ENCODE measurements at places on chromosomes 5 and 9. TPM values are rescaled to one million over a fixed set of nuclear protein-coding genes. Genes with fewer than 3 reads are reported as not detected.

DNA sequence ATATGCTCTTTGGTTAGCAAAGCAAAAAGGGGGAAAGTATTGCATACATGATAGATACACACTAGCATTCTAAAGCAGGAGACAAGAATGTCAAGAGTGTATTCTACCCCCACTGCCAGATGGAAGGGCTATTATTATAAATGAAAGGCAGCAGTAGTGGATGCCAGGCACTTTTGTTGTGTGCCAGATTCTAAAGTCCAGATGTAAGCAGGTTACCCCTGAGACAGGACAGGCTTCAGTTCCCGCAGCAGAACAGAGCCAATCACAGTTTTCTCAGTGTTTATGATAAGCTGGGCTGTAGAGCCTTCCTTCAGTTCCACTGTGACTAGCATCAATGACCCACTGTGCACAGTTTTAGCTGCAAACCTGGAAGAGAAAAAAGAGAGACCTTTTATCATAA lies 226.6 kb upstream of the TBCA start:
- DNase-seq, result no peak

The PALM2AKAP2 gene
- 22.6 TPM for total RNA-seq

The SH3GL2 gene
- total RNA-seq, result not detected

The EGFL7 gene
- 5.2 TPM for total RNA-seq

GRCh38 chr9:36214571-36214970 lies 23.9 kb downstream of the CLTA start:
- DNase-seq, result no peak

GRCh38 chr9:21432672-21433425 lies 7.4 kb upstream of the IFNA1 start:
- DNase-seq, result no peak

- no peak for DNase-seq
Measured at GRCh38 chr5:123199527-123199926, 110.5 kb downstream of the PRDM6 start.

The SH3RF2 gene
- 1.4 TPM for total RNA-seq

GRCh38 chr5:126969548-126969947 lies 60.8 kb downstream of the MARCHF3 start:
- no peak for DNase-seq

DNA sequence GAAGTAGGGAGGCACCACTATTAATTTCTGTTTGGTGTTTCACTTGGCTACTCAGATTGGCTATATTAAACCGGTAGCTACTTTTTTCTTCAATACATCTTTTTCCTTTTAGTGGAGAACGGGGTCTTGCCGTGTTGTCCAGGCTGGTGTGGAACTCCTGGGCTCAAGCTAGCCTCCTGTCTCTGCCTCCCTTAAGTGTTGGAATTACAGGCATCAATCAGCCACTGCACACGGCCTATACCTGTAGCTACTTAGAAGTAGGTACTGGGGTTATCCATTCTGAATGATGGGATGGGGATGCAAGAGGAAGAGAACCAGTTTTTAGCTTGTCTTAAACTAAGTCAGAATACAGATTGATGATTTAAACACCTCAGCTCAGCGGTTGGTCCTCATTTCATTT lies 1.7 kb downstream of the UBE2D2 start:
- DNase-seq, result no peak

The GNG10 gene
- 68.8 TPM for total RNA-seq

- no peak for DNase-seq
Measured at GRCh38 chr9:129182625-129183494, 4.8 kb upstream of the IER5L start.

DNA sequence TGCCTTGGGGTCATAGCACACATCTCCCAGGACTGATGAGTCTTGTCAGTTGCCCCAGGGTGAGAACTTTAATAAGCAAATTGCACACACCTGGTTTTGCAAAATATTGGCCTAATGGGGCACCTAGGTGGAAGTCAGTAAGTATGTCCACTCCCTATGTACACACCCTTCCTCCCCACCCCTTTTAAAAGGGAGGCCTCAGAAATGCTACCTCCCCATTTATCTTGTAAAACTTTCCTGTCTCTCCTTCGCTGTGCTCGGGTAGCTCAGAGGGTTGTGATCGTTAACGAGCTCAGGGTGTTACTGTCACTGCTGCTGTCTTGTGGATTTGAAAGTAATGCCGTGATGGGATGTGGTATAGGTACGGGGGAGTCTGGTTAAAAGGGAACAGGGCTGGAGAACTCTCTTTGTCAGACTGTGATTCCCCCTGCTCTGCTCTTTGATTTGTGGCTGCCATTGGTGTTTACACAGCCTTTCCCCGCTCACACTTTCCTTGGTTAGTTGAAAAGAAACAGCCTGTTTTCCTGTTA lies 26.2 kb downstream of the ZNF462 start:
- DNase-seq, result no peak

DNA sequence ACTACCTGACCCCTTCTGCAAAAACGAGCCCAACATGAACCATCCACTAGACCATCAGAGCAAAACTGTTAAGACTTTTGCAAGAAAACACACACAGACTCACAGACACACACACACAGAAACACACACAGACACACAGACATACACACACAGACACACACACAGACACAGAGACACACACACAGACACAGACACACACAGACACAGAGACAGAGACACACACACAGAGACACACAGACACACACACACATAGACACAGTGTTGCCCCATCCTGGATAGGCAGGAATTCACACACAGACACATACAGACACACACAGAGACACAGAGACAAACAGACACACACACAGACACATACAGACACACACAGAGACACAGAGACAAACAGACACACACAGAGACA lies 52.5 kb downstream of the NACC2 start:
- no peak for DNase-seq

DNA sequence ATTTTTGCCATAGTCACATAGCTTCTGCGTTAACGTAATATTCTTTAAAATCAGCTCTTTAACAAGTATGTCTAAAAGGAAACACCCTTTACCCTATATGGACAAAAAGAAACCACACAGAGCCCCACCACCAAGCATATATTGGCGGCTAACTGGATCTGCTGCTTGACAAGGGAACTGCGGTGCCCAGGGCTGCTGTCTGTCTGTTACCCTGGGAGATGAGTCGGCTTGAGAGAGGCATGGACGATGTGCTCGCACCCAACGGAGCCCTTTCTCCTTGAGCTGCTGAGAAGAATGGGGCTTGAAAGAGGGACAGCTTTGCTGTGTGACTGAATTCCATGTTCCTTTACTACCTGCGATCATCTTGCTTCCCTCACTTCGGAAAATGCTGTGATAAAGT lies 158.6 kb upstream of the SHB start:
- no peak for DNase-seq

DNA sequence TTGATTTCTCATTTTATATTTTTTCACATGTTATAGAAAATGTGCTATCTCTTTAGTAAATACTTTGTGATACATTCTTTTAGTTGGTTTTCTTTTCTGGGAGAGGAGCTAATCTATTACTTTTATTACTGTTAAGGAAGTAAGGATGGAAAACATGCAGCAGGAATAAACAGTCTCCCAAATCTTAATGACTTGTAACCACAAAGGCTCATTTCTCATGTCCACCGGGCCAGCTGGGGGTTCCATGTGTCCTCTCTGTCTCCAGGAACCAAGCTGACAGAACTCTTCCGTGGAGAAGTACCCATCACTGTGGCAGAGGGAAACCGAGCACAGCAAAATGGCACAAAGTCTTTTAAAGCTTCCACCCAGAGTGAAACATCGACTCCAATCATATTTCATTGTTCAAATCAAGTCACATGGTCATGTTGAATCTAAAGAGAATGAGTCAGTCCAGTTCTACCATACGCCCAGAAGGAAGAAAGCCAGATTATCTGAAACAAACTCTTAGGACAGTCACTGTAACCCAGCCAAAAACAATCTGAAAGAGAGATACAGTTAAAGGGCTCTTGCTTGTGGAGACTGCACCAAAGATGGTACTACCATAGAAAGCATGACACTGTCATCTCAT lies 97.1 kb upstream of the CDH6 start:
- no peak for DNase-seq

The INSYN2B gene
- 14.1 TPM for total RNA-seq

The IFNA21 gene
- not detected for total RNA-seq

- peak; percentile 18 for DNase-seq
Measured at GRCh38 chr9:97788763-97789663, 64.0 kb upstream of the FOXE1 start.

The MAP1B gene
- total RNA-seq, result 209 TPM

GRCh38 chr9:97640325-97640724 lies 6.7 kb downstream of the NCBP1 start:
- no peak for DNase-seq

DNA sequence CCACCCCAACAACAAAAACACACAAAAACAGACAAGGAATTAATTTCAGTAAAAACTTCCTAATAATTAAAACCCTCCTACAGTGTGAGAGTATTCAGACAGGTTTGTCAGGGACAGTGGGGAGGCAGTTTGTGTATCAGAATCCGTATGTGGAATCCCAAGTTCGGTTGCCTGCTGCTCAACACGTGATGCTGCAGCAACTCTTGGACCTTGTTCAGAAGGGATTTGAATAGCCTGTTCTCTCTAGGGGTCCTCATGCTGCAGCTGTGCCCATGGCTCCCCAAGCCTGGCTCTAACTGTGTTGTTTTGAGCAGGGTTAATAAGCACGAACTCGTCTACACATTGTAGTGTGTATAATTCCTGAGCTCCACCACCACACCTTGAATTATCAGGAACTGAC lies 28.7 kb downstream of the TLE4 start:
- no peak for DNase-seq

- no peak for DNase-seq
Measured at GRCh38 chr5:134772461-134773125, 14.0 kb downstream of the DDX46 start.

GRCh38 chr9:99345942-99346341 lies 123.9 kb downstream of the SEC61B start:
- peak; percentile 76 for DNase-seq

GRCh38 chr5:176519810-176520720 lies 17.1 kb downstream of the RNF44 start:
- DNase-seq, result no peak

GRCh38 chr5:134502259-134502658 lies 23.2 kb upstream of the JADE2 start:
- DNase-seq, result no peak

DNA sequence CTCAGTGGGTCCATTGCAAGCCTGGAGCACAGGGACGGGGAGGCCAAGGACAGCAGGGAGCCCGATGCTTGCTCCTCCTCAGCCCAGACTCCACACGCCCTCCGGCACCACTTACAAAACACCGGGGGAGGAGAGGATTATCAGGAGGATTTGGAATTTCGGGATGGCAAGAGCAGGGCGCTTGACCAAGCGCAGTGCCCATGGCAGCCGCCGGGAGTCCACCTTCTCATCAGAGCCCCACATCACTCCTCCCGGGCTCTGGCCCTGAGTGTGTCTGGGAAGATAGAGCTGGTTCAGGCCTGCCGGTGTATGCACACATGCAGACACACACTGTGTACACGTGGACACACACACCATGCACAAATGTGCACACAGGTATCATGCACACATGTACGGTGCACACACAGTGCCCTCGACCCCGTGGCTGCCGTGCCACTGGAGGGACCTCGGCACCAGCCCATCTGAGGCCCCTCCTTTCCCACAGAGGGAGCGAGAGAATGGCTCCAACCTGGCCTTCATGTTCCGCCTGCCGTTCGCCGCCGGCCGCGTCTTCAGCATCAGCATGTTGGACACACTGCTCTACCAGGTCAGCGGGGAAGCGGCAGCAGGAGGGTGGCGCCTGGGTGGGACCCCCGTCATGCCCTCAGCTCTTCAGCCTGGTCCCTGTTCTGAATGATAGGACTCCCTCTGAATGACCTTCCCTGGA lies 81.7 kb downstream of the KCNT1 start:
- DNase-seq, result no peak

DNA sequence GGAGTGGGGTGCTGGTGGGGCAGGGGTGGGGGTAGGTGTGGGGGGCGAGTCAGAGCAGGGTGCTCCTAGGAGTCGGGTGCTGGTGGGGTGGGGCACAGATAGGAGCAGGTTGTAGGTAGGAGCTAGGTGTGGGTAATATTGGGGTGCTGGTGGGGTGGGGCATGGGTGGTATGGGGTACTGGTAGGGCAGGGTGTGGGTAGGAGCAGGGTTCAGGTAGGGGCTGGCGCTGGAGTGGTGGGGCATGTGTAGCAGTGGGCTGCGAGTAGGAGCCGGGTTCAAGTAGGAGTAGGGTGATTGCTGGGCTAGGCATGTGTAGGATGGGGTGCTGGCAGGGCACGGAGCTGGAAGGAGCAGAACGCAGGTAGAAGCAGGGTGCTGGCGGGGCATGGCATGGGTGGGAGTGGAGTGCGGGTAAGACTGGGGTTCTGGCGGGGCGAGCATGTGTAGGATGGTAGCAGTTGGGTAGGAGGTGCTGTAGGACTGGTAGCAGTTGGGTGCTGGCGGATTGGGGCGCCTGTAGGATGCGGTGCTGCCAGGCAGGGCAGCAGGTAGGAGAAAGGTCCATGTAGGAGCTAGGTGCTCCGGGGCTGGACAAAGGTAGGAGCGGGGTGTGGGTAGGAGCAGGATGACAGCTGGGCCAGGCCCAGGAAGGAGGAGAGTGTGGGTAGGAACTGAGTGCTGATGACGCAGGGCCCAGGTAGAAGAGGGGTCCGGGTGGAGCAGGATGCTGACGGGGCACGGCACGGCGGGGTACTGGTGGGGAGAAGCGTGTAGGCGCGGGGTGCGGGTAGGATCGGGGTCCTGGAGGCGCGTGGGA lies 105.5 kb upstream of the SIMC1 start:
- no peak for DNase-seq

DNA sequence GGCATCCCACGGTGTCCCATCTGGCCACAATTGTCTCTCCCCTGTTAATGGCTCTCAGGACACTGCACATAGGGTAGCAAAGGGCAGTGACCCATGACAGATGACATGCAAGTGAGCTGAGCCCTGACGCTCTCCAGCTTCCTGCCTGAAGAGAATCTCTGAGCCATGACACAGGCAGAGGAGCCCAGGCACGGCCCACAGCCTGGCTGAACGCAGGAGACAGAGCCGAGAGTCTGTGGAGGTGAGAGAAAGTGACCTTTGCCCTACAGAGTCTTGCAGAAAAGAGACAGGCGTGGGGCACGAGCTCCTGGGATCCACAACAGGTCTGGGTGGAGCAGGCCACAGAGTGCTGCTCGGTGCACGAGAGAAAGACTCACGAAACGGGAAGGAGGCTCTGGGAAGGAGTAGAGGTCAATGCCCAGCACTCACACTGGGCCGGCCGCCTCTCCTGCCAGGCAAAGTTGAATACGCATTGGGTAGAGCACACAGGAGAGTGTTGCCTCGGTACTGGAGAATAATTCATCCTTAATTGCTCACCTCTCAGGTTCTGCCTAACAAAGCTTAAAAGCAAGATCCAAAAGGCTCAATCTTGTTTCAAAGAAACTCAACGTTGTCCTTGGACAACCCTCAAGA lies 90.3 kb downstream of the MRPL36 start:
- DNase-seq, result no peak

GRCh38 chr5:112738191-112738560 lies 491 bp downstream of the APC start:
- DNase-seq, result peak; percentile 19

Measured in HFFc6 (cell line).